ENCODE measurements at places on chromosomes 16 and 17.
A peak's percentile ranks its signal among the peaks of the same experiment; 100 is the strongest.

DNA sequence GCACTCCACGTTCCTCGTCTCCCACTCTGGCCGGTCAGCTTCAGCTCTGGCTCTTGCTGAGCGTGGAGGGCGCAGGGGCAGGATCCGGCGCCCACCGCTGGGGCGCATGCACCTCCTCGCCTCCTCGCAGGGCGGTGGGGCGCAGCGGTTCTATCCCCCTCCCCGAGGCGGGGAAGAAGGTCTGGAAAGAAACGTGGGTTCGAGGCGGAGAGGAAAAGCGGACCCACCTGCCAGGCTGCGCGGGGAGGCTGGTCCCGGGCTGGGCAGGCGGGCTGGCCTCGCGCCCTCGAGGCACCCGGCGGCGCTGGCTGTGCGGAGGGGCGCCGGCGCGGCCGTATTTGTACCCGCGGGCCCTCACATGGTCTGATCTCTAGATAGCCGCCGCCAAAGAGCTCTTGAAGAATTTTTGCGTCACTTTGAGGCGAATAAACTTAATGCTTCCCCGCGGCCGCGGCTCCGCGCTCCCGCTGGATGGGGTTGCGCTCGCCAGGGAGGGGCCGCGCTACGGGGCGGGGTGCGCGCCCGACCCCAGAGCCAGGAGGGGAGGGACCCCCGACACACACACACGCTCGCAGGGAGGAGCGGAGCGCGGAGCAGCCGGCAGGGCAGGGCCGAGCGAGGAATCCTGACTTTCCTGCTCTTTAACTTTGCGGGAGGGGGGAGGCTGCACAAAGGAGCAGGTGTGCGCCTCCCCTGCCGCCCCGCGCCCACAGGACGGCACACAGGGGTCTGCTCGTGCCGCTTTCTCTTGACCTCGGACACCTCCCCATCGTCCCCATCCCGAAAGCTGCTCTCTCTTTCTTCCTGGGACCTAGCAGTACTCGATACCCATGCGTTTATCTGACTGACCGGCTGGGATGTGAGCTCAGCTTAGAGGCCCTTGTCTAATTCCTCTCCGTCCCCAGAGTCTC, at the start of gene SLC6A4:
Gene SLC6A4, minus strand, starts transcription at position 312 of the 911 bp plus-strand sequence. CDS start 13,739 bp downstream, outside the sequence.
- no peak for DNase-seq

DNA sequence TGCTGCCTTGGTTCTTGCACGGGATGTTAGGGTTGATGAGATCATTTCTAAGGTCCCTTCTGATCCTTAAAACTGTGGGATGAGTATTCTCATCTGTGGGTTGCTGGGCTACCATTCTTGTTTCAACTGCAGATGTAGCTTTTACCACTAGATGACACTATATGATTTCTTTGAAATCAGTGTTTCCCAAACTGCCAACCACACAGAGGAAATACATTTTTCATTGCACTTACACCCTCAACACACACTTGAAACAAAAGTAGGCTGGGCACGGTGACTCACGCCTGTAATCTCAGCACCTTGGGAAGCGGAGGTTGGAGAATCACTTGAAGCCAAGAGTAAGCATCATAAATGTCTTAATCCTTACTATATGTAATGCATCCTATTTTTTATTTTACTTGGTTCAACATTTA, 15.3 kb downstream of the LCMT1 start:
- DNase-seq, result peak; percentile 77

GRCh38 chr17:62676952-62677596, 49.6 kb downstream of the MRC2 start:
- DNase-seq, result peak; percentile 48

DNA sequence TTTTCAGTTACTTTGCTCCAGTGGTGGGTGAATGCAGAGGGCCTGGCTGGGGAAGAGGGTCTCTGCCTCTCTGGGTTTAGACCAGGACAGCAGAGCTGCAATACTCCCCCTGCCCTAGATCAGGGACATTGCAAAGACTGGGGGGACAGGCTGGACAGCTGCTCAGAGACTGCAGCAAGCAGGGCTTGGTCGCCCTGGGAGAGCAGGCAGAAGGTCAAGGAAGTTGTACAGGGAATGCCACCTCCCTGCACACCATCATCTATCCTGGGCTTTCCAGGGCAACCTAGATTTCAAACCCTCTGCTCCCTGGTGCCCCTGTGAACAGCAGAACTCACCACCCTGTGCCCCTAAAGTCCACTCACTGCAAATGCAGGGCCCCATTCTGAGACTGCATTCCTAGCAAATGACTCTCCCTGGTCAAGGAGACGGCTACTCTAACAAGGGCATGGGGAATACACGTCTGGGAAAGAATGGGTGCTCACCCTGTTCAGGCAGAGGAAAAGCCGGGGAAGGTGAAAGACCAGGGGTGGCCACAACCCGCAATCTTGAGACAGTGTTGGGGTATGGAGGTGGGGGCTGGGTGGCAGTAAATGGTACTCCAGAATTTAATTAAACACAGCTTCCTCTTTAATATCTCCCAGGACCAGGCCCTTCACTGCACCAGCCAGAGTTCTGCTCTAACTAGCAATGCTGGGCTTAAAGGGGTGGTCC, 1.0 kb downstream of the KIFC3 start:
- DNase-seq, result no peak

DNA sequence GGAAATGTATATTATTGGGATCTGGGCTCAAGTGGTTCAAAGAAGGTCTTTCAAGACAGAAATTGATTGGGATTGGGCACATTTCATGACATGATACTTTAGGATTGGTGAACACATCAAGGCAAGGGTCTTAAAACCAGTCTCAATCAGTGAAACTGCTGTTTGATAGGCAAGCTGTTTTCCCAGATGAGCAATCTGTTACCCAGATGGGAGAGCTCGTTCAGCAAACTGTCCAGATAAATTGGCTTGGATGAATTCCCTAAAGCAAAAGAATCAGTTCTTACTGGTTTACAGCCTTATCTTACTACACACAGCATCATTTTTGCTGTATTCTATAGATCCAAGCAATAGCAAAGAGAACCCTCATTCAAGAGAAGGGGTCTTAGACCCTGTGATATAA, 31.0 kb upstream of the CNEP1R1 start:
- DNase-seq, result no peak

DNA sequence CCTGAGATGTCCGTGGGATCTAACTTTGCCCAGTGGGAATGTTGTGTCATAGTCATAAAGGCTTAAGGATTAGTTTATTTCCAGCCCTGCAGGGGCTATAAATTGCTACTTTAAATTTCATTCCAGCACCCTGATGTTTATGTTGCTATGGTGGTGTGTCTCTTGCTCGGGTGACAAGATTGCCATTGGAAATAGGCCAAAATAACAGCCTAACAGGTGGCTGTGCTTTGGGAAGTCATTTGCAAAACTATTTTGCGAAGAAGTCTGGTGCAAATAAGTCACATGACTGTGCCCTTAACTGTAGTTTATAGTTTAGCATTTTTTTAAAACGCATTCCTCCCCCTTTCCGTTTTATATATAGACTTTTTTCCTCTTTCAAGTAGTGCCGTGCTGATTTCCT, 23.1 kb downstream of the PITPNC1 start:
- DNase-seq, result no peak

GRCh38 chr16:3935921-3936320, 55.4 kb upstream of the CREBBP start:
- peak; percentile 31 for DNase-seq

DNA sequence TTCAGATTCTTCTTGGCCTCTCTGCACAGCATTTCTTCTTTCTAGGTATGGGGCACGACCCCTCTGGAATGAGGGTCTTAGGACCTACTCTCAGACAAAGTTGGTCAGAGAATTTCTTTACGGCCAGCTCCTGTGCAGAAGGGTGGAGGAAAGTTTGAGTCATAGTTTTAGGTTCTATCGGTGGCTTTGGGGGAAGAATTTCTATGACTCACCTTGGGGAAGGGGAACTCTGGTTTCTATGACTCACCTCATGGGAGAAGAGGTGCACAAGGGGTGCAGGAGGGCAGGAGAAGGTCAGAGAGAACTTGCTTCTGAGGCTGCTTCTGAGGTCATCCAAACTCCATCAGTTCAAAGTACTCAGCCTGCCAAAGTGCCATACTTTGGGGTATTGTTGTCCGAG, 2.5 kb upstream of the ABCC12 start:
- DNase-seq, result no peak

DNA sequence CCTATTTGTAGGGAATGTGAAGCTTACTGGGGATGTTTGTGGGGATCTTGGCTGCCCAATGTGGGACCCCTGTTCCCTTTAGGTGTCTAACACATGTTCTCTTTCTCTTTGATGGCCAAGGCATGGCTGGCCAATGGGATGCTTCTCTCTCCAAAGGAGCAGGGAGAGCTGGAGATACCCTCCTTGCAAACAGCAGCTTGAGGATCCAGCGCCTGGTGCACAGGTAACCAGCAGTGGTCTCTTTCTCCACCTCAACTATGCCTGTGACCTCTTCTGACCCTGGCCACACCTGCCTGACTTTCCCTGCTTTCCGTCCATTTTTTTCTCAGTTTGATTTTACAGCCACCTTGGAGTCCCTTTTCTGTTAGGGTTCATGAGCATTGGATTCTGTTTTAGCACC, 16.8 kb upstream of the NKD1 start:
- no peak for DNase-seq

DNA sequence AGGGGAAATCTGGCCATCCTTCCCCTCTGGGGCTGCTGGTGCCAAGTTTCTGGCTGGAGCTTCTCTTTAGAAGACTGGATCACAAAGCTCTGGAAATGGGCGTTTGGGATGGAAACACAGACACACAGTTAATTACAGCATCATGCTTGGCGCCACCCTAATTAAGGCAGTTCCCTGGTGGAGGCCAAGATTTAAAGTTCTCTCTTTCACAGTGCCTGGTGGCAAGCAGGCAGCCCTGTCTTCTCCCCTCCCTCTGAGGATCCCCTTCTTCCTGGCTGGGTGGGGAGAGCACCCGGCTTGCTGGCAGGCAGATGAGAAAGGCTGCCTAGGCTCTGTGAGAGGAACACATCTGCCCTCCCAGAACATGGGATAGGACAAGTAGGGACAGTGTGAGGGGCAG, 59.0 kb upstream of the NKD1 start:
- no peak for DNase-seq

- DNase-seq, result no peak
Observed at GRCh38 chr17:1830288-1830687, 483 bp downstream of the RPA1 start.

- DNase-seq, result peak; percentile 86
Observed at GRCh38 chr17:40111221-40112128, 10.3 kb upstream of the MSL1 start.
